ENCODE measurements at places on chromosomes 7 and 10. TPM values are rescaled to one million over a fixed set of nuclear protein-coding genes. Genes with fewer than 3 reads are reported as not detected.

GRCh38 chr7:47442605-47442865 lies 139.4 kb downstream of the TNS3 start:
- no peak for DNase-seq
- H3K36me3 ChIP-seq, result no peaks in the 10 kb centered on the region
- no peak overlapping the region for H3K27ac ChIP-seq
- H3K4me3 ChIP-seq, result no peak overlapping the region
- H3K27me3 ChIP-seq, result no peaks in the 10 kb centered on the region

- no peak overlapping the region for H3K4me3 ChIP-seq
- H3K27me3 ChIP-seq, result no peaks in the 10 kb centered on the region
- H3K27ac ChIP-seq, result no peak overlapping the region
- no peaks in the 10 kb centered on the region for H3K4me1 ChIP-seq
- no peaks in the 10 kb centered on the region for H3K36me3 ChIP-seq
- no peak for DNase-seq
Measured at GRCh38 chr7:96097835-96098234, 224.1 kb downstream of the SLC25A13 start.

DNA sequence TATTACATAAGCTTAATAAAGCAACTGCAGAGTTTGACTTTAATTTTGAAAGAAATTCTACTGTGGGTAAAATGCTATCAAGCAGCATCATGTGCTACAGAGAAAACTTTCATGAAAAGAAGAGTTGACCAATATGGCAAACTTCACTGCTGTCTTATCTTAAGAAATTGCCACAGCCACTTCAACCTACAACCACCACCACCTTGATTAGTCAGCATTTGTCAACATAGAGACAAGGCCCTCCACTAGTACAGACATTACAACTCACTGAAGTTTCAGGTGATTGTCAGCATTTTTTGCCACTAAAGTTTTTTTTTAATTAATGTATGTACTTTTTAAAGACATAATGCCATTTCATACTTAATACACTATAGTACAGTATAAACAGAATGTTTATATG lies 350.3 kb downstream of the HPSE2 start:
- H3K36me3 ChIP-seq, result no peaks in the 10 kb centered on the region
- no peaks in the 10 kb centered on the region for H3K27me3 ChIP-seq
- DNase-seq, result no peak
- no peak overlapping the region for H3K4me3 ChIP-seq

DNA sequence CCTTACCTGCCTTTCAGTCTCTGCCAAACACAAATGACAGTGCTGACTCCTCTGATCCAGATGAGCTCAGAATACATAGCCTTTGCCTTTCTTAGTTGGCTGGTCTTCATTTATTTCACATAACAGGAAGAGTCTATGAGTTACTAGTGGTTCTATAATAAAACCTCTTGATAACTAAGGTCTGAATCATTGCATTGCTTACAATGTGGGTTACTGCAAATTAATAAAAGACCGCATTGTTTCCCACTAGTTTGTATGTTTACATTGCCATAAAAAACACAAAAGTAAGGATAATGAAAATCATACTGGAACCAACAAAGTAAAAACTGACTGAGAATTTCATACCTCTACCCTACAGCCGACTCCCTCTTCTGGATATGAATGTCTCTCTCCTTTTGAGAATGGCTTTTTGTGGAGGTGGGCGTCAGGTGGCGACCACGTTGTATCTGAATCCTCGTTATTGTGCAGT lies 62.0 kb upstream of the AKR1E2 start:
- no peaks in the 10 kb centered on the region for H3K36me3 ChIP-seq
- H3K4me1 ChIP-seq, result peaks cover 24% of the 10 kb centered on the region
- no peak for DNase-seq
- H3K27me3 ChIP-seq, result no peaks in the 10 kb centered on the region
- H3K4me3 ChIP-seq, result no peak overlapping the region

SLC29A4 gene
- polyA plus RNA-seq, result 5.6 TPM

IL15RA gene
- polyA plus RNA-seq, result 16.8 TPM

TEX47 gene
- polyA plus RNA-seq, result not detected

ZNF853 gene
- polyA plus RNA-seq, result 0.69 TPM

ATRNL1 gene
- polyA plus RNA-seq, result 0.60 TPM
